ENCODE measurements at places on chromosomes 13 and 19.
A peak's percentile ranks its signal among the peaks of the same experiment; 100 is the strongest.

DNA sequence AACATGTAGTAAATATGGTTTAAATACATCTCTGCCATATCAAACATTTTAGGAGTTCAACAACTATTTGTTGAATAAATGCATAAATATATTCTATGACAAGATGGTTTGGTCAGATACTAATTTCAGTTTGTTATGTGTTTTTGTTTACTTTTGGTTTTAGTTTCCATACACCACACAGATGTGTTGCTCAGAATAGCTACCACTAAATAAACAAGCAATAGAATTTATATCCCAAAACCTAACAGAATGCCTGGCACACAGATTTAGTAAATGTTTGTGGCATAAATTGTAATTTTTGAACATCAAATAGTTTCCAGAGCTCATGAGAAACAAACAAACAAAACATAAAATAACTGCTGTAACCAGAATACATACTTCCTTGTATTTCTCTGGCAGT, 126.8 kb upstream of the ATXN8OS start:
- DNase-seq = no peak

GRCh38 chr13:101880581-101880980, 428.1 kb downstream of the ITGBL1 start:
- no peak for DNase-seq

GRCh38 chr13:101341464-101341863, 74.8 kb downstream of the NALCN start:
- DNase-seq = no peak

GRCh38 chr19:33863436-33863835, 66.8 kb downstream of the KCTD15 start:
- DNase-seq = no peak

DNA sequence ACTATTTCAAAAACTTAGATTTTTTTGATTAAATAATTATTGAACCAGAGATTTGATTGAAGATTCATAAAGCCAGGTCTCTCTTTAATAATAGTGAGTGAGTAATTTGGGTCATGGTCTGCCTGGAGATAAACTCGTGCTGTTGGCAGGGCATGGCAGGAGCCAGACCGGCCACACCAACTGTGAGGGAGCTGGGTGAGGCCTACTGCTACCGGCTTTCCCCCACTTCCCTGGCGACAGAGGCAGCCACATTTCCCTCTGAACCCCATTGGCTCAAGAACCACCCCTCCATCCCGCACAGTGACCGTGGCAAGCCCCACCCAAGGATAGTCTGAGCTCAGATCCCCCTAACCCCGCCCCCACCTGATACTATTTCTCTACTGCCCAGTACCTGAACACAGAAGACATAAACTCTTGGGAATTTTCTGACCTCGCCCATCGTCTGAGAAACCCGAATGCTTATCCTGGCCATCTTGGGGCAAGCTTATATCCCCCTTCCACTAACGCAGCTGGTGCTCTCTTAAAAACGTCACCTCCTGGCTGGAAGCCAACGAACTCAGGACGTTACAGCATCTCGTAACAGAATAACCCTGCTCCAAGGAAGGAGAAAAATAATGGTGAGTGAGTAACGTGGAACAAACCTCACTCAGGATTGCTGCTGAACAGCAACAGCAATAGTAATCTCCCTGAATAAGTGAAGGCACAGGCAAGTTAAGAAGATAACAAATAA, 627.6 kb upstream of the PCDH9 start:
- no peak for DNase-seq

DNA sequence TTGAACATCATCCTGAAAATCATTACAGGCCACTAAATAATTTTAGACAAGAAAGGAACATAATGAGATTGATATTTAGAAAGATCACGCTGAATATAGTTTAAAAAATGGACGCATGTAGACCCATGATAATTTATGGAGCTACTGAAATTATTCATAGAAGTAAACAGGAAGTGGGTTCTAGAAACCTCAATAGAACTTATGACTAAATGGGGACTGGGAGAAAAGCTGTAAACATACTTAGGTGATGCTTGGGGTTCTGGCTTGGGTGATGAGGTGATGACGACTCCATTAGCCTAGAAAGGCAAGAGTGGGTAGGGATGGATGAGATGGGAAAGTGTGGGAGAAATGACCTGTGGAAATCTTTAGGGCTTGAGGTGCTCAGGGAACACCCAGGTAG, 484.0 kb downstream of the MYO16 start:
- no peak for DNase-seq

DNA sequence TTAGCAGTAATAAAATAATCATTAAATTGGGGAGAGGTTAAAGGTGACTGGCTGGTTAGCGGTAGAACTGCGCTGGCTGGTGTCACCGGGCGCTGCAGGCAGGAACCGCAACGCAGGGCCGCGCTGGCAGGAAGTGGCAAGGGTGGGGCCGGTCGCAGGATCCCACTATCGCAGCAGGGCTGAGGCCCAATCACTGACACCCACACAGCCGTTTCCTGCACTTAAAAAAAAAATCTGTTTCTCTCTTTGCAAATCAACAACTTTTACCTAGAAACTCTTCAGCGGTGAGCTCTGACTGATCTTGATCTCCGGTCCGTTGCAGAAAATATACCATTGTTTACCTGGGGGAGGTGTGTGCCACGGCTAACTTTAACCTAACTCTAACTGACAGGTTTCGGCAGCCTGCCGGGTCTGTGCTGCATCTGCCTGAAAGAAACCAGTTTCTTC, 46.9 kb downstream of the KLF2 start:
- no peak for DNase-seq

DNA sequence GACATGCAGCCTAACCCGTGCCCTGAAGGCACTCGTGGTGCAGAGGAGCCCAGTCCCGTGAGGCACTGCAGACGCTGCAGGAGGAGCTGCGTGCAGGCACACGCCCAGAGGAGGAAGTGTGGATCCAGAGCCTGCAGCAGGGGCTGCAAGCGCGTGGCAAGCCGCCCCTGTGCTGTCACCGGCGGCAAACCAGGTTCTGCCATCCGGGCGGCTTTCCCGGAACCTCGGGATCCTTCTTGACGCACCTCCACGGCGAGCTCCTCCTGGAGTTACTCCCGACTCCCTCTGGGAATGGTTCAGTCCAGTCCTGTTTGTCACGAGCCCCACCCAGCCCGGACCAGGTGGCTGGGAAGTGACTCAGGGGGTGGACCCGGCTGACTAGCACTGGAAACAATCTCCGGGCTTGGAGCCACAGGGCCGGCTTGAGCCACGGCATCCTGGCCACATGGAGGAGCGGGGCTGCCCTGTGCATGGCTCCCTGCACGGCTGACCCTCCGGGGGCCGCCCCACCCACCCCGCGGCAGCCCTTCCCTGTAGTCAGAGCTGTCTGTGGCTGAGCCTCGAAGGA, 10.2 kb downstream of the DPP9 start:
- peak; percentile 94 for DNase-seq
